Thoracic aorta (tissue), 2 donors: ENCODE measurements at places on chromosomes 4 and X.

GRCh38 chrX:119055687-119056086, 17.1 kb upstream of the CT47C1 start:
- no peak for DNase-seq

DNA sequence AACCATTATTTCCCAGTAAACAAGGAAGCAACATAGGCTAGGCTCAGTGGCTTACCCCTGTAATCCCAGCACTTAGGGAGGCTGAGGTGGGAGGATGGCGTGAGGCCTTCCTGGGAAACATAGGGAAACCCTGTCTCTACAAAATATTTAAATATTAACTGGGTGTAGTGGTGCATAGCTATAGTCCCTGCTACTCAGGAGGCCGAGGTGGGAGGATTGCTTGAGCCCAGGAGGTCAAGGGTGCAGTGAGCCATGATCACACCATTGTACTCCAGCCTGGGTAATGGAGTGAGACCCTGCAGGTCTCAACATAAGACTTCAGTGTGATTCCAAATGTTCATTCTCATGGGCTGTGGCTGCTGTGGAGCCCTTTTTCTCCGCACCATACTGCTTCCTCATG, 34.9 kb downstream of the FHDC1 start:
- DNase-seq: no peak

- DNase-seq: no peak
These were observed 18.4 kb downstream of the MAGEB17 start for GRCh38 chrX:16185725-16186136.

GRCh38 chr4:11160288-11160687, 268.4 kb downstream of the HS3ST1 start:
- DNase-seq: no peak

- DNase-seq: no peak
These were observed 79.5 kb upstream of the SLIT2 start for GRCh38 chr4:20172070-20172760.

GRCh38 chr4:163392328-163392727, 48.6 kb downstream of the NPY5R start:
- no peak for DNase-seq

DNA sequence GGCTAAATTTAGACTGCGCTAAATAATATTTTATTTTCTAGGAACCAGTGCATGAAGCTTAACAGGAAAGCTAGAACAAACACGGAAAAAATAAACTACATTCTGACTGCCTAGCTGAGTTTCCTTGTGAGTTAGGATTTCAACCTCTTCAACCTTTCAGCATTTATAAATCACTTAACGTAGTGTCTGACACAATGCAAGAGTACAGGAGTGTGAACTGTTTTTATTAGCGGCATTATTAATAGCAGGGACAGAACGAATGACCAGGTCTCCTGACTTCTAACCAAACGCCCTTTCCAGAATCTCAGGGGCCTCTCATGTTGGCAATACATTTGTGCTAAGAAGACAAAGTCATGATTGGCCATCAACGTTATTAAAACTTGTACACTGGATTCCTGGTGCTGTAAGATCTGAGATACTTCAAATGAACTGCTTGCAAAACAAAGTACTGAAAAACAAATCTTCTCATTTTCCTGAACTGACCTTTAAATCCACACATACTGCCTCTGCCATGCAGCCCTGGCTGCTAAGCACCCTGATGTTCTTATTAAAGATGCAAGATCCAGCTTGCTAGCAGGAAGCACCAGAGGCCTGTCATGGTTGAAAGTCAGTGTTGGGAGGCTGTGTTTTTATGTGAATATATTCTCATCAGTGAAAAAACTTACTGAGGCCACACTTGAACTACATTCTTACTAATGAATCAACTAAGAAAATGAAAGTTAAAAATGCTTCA, 380.4 kb upstream of the CPEB2 start:
- DNase-seq: no peak
